DMS 273 treated with DMSO at 0.1 percent for 48 hours (cell line): ENCODE measurements at places on chromosomes 4 and X.

- peak; percentile 19 for DNase-seq
Measured at GRCh38 chr4:6221851-6222760, 21.8 kb upstream of the JAKMIP1 start.

DNA sequence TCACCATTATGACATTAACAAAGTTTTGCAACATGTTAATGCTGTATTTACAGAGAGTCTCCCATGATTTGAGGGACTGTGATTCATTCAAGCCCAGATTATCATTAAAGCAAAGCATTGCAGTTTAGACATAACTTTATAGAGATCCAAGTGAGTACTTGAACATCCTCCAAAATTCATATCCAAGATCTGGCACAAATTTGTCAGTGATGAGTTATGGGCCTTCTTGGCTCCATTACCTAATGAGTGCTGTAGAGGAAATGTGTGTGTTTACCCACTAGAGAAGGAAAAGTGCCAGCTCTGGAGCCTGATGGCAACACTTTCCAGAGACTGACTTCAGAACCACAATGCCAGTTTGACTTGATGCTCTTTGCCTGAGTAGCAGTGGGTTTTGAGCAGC lies 432.3 kb downstream of the GALNTL6 start:
- DNase-seq = no peak

DNA sequence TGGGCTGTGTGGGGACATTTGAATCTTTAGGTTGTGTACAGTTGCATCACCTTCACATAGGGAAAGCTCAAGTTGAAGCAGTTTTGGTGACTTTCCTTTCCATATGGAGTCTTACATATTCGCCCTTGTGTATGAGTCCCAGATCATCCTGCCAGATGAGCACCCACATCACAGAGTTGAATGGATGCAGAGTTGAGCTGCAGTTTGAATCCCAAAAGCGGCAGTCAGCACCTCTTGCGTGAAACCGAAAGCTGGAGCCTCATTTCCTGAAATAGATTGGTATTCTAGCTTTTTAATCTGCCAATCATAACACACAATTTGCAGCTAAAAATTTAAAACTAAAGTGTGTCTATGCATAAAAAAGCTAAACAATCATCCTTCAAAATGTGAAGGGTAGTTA lies 162.9 kb upstream of the DIPK2B start:
- no peak for DNase-seq

GRCh38 chrX:8586953-8587352 lies 122.3 kb downstream of the VCX3B start:
- peak; percentile 41 for DNase-seq

- DNase-seq = no peak
Measured at GRCh38 chrX:72305286-72306084, at the start of gene CITED1. TSS of gene CITED1 (minus strand) at chrX:72305914. CDS start at chrX:72302869, 3,045 bp downstream.

GRCh38 chrX:12709047-12709446 lies 82.2 kb upstream of the PRPS2 start:
- no peak for DNase-seq

- no peak for DNase-seq
Measured at GRCh38 chr4:173801361-173801760, 271.3 kb upstream of the HAND2 start.

- DNase-seq = no peak
Measured at GRCh38 chr4:87857789-87858188, 25.0 kb downstream of the MEPE start.

DNA sequence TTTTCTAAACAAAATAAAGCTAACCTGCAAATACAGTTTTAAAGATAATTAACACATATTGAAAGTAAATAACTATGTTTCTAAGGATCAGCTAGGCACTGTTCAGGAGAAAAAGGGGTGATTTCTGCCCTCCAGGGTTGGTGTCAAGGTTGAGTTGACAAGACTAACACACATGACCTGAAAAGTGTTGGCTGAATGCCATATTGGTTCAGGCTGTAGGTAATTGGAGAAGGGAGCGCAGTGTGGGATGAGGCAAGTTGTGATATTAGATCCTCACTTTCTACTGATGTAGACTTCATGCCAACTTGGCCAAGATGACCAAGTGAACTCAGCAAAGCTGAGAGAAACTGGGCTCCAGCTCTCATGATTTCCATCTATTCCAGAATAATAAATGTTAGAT lies 42.2 kb downstream of the PPM1K start:
- no peak for DNase-seq

DNA sequence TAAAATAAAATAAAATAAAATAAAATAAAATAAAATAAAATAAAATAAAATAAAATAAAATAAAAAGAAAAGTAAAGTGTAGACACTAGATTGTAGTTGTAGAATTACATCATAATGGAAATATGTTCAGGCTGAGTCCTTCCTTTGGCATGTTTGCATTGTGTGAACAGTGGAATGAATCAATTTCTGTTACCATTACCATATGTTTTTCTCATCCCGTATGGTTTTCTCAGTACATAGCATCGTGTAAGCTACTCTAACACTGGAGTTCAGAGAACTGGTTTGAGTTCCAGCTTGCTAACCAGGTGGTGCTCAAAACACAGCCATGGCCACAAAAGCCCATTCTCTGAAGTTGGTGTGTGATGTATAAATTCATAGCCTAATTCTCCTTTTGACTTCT lies 45.9 kb downstream of the USP11 start:
- no peak for DNase-seq

- DNase-seq = no peak
Measured at GRCh38 chr4:1863297-1864033, 7.5 kb upstream of the LETM1 start.

DNA sequence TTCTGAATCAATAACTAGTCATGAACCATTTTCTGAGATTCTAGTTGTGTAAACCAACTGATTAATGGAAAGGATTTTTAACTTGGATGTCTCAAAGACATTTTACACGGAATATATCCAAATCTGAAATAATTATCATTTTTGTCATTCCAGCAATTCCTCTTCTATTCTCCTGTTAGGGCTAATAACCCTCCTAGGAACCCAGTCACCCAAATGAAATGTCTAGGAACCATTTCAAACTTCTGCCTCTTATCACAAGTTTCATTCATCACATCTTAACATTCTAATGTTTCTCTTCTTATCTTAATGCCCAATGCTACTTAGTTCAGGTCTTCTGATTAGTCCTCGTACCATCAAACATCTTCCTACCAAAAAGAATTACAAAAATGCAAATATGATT lies 639.8 kb downstream of the DMD start:
- DNase-seq = no peak

DNA sequence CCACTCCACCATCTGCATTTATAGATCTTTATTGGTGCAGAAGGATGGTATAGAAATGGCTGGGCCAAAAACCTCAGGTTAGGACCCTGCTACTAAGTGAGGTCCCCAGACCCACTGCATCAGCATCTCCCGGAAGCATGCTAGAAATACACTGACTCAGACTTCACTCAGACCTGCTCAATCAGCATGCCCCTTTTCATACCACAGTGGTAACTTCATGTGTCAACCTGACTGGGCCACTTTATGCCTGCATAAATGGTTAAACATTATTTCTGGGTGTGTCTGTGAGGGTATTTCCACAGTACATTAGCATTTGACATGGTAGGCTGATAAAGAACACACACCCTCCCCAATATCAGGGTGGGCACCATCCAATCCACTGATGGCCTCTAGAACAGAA lies 118.6 kb upstream of the VCX3B start:
- no peak for DNase-seq

DNA sequence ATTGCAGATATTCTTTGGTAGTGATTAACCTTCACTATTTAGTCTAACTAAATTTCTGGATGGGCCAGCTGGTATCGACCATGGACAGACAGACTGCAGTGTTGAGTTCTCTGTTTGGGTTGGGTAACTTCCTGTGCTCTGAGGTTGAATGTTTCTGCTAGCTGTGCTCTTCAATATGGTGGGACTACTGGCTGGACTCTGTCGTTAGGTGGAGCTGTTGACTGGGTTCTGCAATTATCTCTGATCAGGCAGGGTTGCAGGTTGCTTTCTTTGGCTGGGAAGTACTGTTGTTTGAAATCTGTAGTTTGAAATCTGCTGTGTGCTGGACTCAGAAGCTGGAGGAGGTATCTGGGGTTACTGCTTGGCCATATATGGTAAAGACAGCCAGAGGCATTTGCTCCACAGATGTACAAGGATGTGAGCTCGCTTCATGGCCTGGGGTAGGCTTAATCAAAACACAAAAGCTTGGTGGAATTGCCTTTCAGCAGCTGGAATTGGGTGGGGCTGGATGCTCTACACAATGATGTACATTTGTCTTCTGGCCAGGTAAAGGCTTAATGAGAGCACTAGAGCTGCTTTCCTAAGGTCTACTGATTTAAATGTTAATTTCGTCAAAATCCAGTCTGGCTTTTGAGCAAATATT lies 1472.0 kb downstream of the FAM133A start:
- no peak for DNase-seq

- DNase-seq = no peak
Measured at GRCh38 chr4:6746721-6747293, 30.8 kb downstream of the BLOC1S4 start.

GRCh38 chr4:7831330-7831729 lies 108.3 kb downstream of the AFAP1 start:
- DNase-seq = peak; percentile 9

DNA sequence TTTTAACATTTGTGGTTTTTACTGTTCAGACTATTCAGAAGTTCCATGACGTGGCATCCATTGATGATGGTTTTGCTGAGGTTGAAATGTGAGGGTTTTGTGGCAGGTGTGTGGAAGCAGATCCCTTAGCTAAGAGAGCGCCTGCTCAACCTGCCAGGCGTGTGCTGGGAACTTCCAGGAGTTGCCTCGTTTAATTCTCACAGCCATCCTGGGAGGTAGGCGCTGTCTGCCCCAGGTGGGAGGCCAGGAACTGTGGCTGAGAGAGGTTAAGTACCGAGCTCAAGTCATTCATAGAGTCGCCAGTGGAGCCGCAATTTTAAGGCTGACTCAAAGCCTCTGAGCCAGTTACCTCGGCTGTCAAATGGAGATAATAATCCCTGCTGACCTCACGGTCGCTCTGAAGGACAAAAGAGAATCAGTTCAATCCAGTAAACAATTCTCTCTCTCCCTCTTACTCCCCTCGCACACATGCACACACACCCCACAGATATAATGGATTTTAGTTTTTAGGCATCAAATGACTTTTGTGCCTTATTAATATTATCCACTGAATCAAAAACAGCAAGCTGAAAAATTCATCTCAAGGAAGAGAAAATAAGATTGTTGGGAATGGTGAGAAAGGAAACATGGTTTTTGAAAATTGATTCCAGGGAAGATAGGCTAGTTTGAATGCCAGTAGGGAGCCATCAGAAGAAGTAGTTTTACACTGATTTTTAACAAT lies 171.3 kb downstream of the PTTG2 start:
- DNase-seq = no peak

DNA sequence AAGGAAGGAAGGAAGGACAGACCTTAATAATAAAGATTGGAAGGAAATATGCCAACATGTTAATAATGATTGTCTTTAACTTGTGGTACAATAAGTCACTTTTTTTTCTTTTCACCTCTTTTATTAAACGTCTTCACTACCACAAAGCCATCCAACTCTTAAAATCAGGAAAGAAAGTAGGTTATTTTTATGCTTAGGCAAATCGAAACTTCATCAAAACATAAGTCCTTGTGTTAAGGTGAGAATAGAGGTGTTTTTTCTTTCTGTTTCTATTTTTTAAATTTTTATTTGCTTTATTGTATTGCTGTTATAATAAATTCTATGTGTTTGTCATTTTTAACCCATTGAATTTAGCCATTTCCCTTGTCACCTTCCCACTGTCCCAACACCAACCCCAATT lies 26.5 kb downstream of the BLOC1S4 start:
- DNase-seq = no peak

- DNase-seq = no peak
Measured at GRCh38 chr4:963276-964225, 9.8 kb downstream of the DGKQ start.

- DNase-seq = peak; percentile 2
Measured at GRCh38 chr4:82201303-82201702, 172.5 kb downstream of the HNRNPD start.
